Stimulated activated naive B cell treated with anti-CD40 and anti-IgM and Interleukin-4, amounts not matched to agents 10 μg/mL and 1 μg/mL and 100 μg/mL, for 72 hours (primary cell): ENCODE measurements at places on chromosomes 1 and 21.

- no peak overlapping the region for H3K27ac ChIP-seq
- H3K4me1 ChIP-seq, result peaks cover 35% of the 10 kb centered on the region
- H3K4me3 ChIP-seq, result no peak overlapping the region
- H3K27me3 ChIP-seq, result peaks cover 14% of the 10 kb centered on the region
Observed at GRCh38 chr21:43333298-43334062, 93.5 kb downstream of the SIK1 start.

DNA sequence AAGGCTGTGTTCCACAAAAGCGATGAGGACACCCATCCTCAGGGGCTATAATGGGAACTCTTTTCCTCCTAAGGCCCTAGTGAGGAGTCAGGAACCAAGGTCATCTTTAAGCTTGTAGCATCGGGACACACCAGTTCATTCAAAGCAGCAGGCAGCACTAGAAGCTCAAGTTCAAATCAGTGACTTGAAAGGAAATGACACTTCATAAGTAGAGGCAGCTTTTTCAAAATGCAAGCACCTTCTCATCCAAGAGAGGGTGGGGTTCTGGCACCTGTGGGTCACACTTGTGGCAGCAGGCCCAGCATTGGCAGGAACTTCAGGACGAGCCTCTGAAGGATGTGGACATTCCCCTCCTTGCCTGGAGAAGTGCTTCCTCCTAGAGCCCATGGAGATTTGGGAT is 496.3 kb downstream of the KIF26B start:
- H3K4me3 ChIP-seq, result no peak overlapping the region
- DNase-seq, result no peak
- H3K36me3 ChIP-seq, result peaks cover 7% of the 10 kb centered on the region
- peaks cover 17% of the 10 kb centered on the region for H3K27me3 ChIP-seq
- no peak overlapping the region for H3K27ac ChIP-seq

- H3K27me3 ChIP-seq, result no peaks in the 10 kb centered on the region
- no peak overlapping the region for H3K27ac ChIP-seq
- no peak for DNase-seq
- H3K4me3 ChIP-seq, result no peak overlapping the region
- H3K36me3 ChIP-seq, result no peaks in the 10 kb centered on the region
Observed at GRCh38 chr1:64675718-64676345, 69.0 kb upstream of the RAVER2 start.

- H3K36me3 ChIP-seq, result peaks cover 10% of the 10 kb centered on the region
- peak; percentile 8 for DNase-seq
- H3K4me1 ChIP-seq, result peaks cover 4% of the 10 kb centered on the region
- H3K27me3 ChIP-seq, result no peaks in the 10 kb centered on the region
- peak overlapping the region; percentile 56 for H3K27ac ChIP-seq
Observed at GRCh38 chr1:241485554-241485992, 34.0 kb downstream of the FH start.

- no peak for DNase-seq
- no peak overlapping the region for H3K4me3 ChIP-seq
- peaks cover 5% of the 10 kb centered on the region for H3K27me3 ChIP-seq
- no peaks in the 10 kb centered on the region for H3K36me3 ChIP-seq
- no peak overlapping the region for H3K27ac ChIP-seq
Observed at GRCh38 chr1:232486454-232487207, 143.3 kb downstream of the SIPA1L2 start.

DNA sequence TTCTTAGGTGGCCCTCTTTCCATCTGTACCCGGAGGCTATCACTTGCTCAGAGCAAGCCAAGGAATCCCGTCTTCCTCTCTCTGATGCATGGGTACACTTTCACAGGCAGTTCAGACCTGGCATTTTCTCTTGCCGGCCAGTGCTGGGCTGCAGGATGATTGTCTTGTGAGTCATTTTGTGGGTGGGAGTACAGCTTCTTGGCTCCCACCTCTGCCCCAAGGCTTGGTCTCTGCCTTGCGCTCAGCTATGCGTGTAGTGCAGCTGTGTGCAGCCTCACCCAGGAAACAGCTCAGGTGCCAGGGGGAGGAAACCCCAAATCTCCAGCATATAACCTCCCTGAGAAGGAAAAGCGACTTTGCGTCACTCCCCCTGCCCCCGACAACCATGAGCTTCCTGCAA is 3.9 kb upstream of the AJAP1 start:
- DNase-seq, result no peak
- H3K36me3 ChIP-seq, result no peaks in the 10 kb centered on the region
- peaks cover 16% of the 10 kb centered on the region for H3K27me3 ChIP-seq
- H3K27ac ChIP-seq, result no peak overlapping the region
- no peak overlapping the region for H3K4me3 ChIP-seq
- H3K4me1 ChIP-seq, result no peaks in the 10 kb centered on the region

- H3K4me3 ChIP-seq, result no peak overlapping the region
- H3K36me3 ChIP-seq, result no peaks in the 10 kb centered on the region
- no peak overlapping the region for H3K27ac ChIP-seq
- H3K4me1 ChIP-seq, result no peaks in the 10 kb centered on the region
Observed at GRCh38 chr1:62429581-62429980, 7.3 kb upstream of the USP1 start.

GRCh38 chr1:162976628-162977027 is 92.5 kb upstream of the RGS4 start:
- no peak overlapping the region for H3K4me3 ChIP-seq
- H3K27me3 ChIP-seq, result peaks cover 5% of the 10 kb centered on the region
- no peaks in the 10 kb centered on the region for H3K36me3 ChIP-seq
- no peaks in the 10 kb centered on the region for H3K4me1 ChIP-seq

GRCh38 chr1:108114033-108114599 is 86.0 kb downstream of the SLC25A24 start:
- no peak overlapping the region for H3K27ac ChIP-seq
- DNase-seq, result no peak
- no peaks in the 10 kb centered on the region for H3K27me3 ChIP-seq

DNA sequence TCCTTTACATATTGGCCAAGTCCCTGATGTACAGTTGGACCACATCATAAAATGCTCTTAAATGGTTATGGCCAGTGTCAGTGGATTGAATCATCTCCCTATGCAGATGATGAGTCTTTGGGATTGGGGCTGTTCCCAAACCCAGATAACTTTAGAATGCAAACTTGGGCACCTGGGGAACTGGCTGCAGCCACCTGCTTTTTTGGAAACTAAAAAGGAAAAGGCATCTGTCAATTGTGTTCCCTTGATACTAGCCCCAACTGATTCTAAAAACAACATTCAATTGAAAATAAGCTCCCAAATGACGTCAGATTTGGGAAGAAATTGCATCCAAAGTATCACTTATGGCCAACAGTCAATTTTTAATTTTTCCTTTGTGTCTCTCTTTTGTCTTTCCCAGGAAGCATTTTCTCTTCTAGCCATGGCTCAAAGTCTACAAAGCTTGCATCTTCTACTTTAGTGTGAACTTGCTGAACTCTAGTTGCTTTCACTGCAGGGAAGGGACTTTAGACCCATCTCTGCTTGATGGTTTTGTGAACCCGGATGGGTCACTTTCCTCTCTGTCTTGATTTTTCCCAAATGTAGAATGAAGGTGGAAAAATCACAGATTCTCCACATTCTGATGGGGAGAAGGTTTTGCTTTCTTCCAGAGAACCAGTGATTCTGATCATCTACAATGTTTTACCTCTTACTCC is 402.3 kb upstream of the USP24 start:
- H3K36me3 ChIP-seq, result no peaks in the 10 kb centered on the region
- DNase-seq, result no peak
- peaks cover 3% of the 10 kb centered on the region for H3K4me1 ChIP-seq
- peaks cover 27% of the 10 kb centered on the region for H3K27me3 ChIP-seq
- no peak overlapping the region for H3K4me3 ChIP-seq

DNA sequence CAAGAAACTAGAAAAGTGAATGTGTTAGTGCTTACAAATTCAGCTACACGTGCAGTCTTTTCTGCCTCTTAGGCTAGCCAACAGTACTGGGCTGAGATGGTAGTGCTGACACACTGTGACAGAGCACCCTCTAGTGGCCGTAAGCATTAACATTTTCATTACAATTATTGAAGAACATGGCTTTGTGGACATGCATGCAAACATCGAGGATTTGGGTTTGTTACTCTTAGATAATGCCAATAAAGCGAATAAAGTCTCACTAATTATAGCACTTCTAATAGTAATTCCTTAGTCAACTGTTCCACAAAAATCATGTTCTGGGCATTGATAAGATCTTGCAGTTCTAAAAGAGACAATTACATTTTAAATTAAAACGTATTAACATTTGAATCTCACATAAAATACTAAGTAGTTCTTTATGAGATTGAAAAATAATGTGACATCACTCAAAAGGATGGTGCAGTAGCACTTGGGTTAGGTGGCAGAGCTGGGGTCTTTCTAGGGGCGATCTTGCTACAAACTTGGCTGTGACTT is 47.1 kb downstream of the MYSM1 start:
- DNase-seq, result no peak
- peaks cover 24% of the 10 kb centered on the region for H3K36me3 ChIP-seq
- no peak overlapping the region for H3K27ac ChIP-seq
- no peaks in the 10 kb centered on the region for H3K27me3 ChIP-seq
- no peak overlapping the region for H3K4me3 ChIP-seq

DNA sequence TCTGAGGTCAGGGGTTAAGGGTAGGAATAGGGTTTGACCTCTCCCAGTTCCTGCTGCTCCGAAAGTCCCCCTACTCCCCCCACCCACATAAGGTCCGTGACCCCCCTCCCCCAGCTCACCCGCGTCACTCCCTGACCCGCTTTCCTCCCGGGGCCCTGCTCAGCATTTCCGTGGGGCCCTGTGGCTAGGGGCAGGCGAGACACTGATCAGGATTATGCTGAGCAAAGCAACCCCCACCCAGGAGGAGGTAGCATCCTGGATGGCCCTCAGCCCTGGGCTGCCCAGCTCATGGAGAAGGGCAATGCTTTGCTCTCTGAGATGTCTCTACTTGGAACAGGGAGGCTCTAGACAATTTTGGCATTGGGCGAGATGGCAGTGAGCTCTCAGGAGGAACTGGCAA is 3.7 kb downstream of the RORC start:
- peaks cover 22% of the 10 kb centered on the region for H3K4me1 ChIP-seq
- DNase-seq, result no peak
- no peak overlapping the region for H3K4me3 ChIP-seq
- peaks cover 29% of the 10 kb centered on the region for H3K27me3 ChIP-seq
- H3K36me3 ChIP-seq, result no peaks in the 10 kb centered on the region

DNA sequence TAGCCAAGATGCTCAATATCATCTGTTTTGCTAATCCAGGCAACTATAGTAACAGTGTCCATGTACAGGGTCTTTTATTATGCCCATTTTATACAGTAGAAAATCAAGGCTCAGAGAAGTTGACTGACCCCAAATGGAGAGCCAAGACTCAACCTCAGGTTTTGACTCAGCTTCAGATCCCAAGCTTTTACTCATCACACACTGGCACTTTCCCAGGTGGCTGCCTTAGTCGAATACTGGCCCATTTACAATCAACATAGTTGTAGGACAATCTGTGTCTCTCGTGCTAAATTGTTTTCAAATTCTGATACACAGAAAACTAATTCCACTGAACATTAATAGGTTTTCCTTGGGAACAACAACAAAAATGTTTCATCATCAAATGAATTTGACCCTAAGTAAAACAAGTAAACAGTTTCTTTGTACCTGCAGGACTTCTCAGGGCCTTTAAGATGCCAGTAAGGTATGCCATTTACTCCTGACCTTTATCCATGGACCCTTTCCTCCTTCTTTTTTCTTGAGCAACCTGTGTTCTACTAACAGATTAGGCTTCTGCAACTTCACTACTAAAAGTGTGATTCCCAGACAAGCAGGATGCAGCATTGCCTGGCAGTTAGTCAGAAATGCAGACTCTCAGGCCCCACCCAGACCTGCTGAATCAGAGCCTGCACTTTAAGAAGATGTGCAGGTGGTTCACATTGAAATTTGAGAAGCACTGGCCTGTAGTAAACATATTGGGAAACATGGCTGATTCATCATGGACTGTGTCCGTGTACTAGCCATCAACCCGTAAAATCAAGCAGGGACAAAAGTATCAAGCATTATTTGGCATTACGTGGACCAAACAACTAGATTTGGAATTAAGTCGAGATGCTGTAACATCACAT is 128.8 kb downstream of the RRAGC start:
- no peaks in the 10 kb centered on the region for H3K4me1 ChIP-seq
- H3K36me3 ChIP-seq, result no peaks in the 10 kb centered on the region
- DNase-seq, result no peak

DNA sequence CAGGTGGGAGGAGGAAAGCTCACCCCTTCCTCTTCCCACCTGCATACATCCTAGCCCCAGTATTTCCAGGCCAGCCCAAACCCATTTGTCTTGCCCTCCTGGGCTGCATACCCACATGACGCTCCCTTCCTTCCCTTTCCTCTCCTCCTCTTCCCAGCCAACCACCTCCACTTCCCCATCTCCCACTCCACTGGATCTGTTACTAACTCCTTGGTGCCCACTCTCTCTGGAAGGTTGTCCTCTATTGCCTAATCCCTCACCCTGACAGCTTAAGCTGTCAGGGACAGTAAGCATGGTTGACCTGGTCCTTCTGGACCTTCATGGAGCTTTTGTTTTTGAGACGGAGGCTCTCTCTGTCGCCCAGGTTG is 23.0 kb upstream of the SYNC start:
- peaks cover 60% of the 10 kb centered on the region for H3K27me3 ChIP-seq
- H3K4me3 ChIP-seq, result no peak overlapping the region
- DNase-seq, result no peak

GRCh38 chr1:215647738-215648137 is 80.6 kb downstream of the KCTD3 start:
- H3K27ac ChIP-seq, result no peak overlapping the region
- no peaks in the 10 kb centered on the region for H3K4me1 ChIP-seq
- no peak for DNase-seq
- H3K27me3 ChIP-seq, result peaks cover 3% of the 10 kb centered on the region
- H3K4me3 ChIP-seq, result no peak overlapping the region
- H3K36me3 ChIP-seq, result no peaks in the 10 kb centered on the region
